ENCODE measurements at places on chromosomes 1 and 21.
A peak's percentile ranks its signal among the peaks of the same experiment; 100 is the strongest.

DNA sequence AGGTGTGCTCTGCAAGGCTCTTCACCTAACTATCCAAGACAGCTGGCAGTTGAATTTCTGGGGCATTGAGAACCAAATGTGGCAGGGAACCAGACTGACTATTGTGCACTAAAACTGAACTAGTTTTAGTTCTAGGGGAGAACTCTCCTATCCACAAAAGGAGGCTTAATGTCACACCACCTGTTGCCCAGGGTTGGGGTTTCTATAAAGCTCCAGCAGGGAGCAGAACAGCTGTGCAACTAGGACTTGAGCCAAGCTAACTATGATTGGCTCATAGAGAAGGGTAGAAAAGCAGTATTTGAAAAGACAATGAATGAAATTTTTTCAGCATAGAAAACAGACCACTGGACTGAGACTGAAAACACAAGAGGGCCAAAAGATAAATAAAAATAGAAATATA lies 53.3 kb upstream of the FGGY start:
- DNase-seq: no peak

DNA sequence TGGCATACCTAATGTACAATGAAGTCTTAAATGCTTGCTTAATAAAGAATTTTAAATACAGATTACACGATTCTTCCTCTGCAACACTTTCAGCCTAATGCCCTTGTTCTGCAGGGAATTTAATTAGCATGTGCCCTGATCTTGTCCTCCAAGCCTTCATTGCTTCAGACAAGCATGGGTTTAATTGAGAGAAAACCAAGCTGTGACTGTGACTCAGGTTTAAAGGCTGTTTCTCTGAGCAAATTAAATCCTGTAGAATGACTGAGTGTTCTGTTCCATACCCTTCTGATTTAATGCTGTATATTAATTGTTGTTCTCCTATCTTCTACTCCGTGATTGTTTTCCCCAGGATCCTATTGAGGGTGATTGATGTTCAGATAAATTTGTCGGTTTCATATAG lies 269.0 kb upstream of the PRMT6 start:
- DNase-seq: no peak

DNA sequence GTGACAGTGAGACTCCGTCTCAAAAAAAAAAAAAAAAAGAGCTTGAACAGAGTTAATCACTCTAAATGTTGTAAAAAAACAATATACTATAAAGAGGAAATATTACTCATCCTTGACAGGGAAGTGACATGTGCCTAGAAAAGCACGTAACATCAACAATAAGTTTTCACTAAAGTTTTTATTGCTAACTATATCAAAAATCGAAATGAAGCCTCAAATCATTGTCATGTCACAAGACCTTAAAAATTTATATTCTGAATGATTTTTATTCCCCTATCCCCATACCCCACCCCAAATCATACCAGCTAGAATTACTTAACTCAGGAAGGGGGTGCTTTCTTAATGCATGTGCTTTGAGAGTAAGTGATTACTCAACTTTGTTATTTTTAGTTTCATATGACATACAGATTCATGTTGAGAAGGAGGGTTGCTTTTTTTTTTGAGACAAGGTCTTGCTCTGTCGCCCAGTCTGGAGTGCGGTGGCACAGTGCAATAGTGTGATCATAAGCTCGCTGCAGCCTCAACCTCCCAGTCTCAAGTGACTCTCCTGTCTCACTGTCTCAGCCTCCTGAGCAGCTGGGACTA lies 53.6 kb upstream of the MUTYH start:
- DNase-seq: no peak

- no peak for DNase-seq
Observed at GRCh38 chr1:214719207-214719606, 116.2 kb downstream of the CENPF start.

GRCh38 chr1:5287178-5288150 lies 633.1 kb downstream of the AJAP1 start:
- no peak for DNase-seq

DNA sequence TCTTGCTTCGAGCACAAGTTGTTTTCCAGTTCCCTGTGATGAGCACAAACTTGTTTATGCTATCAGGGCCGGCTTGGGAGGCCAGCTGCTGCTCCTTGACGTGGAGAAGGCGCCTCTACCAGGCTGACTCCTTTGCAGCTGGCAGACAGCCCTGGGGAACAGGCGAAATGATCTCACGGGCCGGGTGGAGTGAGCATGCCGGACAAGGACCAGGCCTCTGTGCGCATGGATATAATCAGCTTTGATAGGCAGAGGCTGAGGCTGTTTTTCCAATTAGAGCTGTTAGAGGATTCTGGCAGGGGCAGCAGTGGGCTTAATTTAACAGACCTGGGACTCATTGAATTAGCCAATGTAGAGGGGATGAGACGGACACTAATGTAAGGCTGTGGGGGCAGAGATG lies 38.9 kb downstream of the FAM163A start:
- no peak for DNase-seq

GRCh38 chr1:151510957-151511635 lies at the start of gene CGN:
Gene CGN, plus strand, starts transcription at chr1:151511387. Its CDS starts 7,133 bp downstream, at chr1:151518520.
- peak; percentile 45 for DNase-seq

DNA sequence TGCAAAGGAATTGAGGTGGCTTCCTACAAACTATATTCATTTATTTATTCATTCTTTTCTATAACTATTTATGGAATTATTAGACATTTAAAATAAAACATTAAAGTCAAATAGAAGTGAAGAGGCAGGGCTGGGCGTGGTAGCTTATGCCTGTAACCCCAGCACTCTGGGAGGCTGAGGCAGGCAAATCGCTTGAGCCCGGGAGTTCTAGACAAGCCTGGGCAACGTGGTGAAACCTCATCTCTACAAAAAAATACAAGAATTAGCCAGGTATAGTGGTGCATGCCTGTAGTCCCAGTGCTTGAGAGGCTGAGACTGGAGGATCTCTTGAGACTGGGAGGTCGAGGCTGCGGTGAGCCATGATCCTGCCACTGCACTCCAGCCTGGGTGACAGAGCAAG lies 23.8 kb downstream of the DNM3 start:
- no peak for DNase-seq

- peak; percentile 60 for DNase-seq
Observed at GRCh38 chr1:117686907-117687306, 81.1 kb downstream of the TENT5C start.

GRCh38 chr1:211741788-211742187 lies 66.4 kb upstream of the NEK2 start:
- peak; percentile 9 for DNase-seq

DNA sequence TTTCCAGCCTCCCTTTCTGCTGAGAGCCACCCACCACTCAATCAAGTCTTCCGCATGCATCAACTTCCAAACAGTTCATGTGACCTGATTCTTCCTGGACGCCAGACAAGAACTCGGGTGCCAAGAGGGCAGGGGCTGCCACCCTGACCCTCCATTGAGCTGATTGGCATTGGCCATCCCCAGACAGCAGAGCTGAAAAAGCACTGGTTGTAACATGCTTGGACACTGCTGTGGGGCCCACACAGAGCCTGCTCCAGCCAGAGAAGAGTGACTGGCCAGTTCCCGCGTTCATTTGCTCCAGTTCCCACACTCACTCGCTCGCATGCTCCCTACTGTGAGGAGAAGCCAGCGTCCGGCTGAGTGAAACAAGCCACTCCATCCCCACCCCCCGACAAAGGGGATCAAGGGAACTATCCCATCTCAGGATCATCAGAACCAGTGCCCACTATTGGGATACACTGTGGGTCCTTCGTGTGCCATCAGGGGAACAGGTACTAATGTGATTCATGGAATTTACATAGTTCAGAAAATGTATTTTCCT lies 420.3 kb downstream of the NPHP4 start:
- DNase-seq: no peak

DNA sequence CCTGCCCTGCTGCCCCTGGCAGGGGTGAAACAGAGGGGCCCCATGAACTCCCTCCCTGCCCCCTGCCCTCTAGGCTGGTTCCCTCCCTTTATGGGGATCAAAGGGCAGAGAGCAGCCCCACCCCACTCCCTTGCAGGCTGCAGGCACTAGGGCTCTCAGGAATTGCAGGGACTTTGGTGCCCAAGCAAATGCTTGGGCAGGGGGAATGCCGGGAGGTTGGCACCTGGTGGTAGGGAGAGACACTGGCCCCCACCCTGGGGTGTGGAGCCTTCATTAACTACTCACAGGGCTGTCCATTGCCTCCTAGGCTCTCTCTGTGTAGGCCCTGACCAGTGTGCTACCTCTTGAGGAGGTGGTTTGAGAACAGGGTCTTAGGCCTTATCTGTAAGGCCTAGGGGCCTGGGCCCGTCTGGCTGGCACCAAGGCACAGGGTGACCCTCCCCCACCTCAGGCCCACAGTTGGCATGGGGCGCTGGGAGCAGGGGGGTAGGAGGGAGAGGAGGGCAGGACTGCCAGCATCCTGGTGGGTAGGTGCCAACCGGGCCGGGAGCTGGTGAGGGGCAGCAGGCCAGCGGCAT lies 4.7 kb downstream of the ZBTB7B start:
- DNase-seq: no peak

GRCh38 chr1:173478094-173478674 lies 1.0 kb downstream of the PRDX6 start:
- DNase-seq: peak; percentile 58

DNA sequence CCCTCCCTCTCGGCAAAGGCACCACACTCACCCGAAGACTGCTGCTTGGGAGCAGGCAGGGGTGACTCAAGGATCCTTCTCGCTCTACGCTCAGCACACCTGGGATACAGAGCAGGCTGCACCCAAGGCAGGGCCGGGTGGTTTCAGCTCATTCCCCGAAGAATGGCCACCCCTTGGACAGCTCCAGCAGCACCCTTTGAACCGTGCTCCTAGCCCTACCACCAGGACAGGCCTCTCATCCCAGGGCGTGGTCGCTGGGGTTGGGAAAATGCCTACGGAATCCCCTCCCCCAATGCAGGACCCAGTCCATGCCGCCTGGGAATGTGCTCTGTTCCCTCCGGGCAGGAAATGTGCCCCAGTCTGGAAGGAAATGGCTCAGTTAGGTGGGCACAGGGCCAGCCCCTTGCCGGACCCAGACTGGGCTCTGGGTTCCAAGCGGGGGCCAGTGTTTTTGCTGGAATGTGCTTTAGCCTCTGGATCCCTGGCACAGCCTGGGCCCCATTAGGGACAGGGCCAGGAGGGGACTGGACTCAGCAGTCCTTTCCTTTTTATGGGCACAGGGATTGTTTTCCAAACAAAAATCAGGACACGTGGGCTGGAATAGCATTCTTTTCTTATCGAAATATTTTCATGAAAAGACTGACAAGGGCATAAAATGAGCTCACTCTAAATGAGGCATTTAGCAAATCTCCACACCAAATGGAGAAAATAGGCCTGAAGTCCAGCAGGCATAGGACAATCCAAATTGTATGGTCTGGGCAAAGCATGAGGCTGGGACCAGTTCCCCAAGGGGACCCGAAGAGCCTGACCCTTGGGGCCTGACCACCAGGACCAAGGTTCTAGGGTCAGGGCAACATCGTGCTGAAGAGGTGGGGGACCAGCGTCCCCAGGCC lies 7.3 kb downstream of the TMEM82 start:
- peak; percentile 39 for DNase-seq

- peak; percentile 7 for DNase-seq
Observed at GRCh38 chr1:6635910-6636760, 11.5 kb downstream of the THAP3 start.

DNA sequence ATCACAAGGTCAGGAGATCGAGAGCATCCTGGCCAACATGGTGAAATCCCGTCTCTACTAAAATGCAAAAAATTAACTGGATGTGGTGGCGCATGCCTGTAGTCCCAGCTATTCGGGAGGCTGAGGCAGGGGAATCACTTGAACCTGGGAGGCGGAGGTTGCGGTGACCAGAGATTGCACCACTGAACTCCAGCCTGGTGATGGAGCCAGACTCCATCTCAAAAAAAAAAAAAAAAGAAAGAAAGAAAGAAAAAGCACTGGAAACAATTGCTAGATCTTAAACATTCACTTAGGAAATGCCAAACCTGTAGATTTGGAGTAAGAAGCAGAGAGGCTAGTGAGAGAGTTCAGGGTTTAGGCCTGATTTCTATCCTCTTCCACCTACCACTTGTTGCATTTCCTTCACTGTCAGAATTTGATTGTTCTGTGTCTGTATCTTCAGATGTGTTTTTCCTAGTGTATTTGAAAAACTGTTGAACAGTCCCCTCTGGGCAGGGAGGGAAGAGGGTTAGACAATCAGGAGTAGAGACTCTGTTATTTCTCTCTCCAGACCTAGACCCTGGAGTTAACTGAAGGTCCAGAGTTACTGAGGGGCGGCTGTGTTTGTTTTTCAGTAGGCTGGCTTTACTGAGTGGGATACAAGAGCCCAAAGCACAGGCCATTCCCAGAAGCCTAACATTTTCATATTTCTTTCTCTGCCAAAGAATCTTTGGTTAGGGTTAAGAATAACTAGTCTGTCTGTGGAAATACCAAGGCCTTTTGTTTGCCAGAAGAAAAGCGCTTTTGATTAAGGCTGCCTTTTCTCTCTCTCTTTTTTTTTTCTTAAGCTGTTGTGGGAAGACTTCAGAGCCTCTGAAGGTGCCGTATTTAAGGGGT lies 31.1 kb upstream of the MACF1 start:
- no peak for DNase-seq

DNA sequence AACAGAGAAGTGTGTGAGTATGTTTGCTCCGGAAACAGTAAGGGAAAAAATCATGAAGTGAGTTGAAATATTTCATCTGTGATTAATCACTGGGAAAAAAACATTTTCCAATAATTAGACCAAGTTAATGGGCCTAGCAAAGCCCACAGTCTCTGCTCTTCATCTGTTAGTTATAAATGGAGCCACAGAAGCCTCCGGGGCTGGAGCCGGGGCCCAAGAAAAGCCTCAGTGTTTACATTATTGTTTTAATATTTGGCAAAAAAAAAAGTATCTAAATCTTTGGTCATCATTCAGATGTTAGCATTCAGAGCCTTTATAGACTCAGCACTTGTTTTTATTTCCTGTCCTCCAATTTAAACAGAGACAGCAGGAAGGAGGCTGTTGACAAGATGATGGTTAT lies 115.0 kb downstream of the UBE2U start:
- DNase-seq: no peak

GRCh38 chr1:15049067-15049466 lies 104.5 kb upstream of the TMEM51 start:
- DNase-seq: no peak

GRCh38 chr1:169094897-169095569 lies 11.5 kb upstream of the ATP1B1 start:
- DNase-seq: no peak

GRCh38 chr1:156528231-156528630 lies 27.7 kb upstream of the MEF2D start:
- no peak for DNase-seq

- DNase-seq: no peak
Observed at GRCh38 chr21:18204931-18205330, 39.7 kb upstream of the CHODL start.

- DNase-seq: no peak
Observed at GRCh38 chr1:54256522-54257345, 56.8 kb downstream of the MRPL37 start.

GRCh38 chr1:57101209-57101608 lies 135.4 kb upstream of the C8B start:
- DNase-seq: peak; percentile 53

- DNase-seq: peak; percentile 69
Observed at GRCh38 chr1:200438911-200439310, 29.1 kb upstream of the ZNF281 start.
